Peyer's patch (tissue), 4 donors: ENCODE measurements at places on chromosomes 4 and X. TPM values are rescaled to one million over a fixed set of nuclear protein-coding genes. Genes with fewer than 3 reads are reported as not detected.

- H3K4me3 ChIP-seq, result no peak overlapping the region
- peaks cover 10% of the 10 kb centered on the region for H3K4me1 ChIP-seq
- no peaks in the 10 kb centered on the region for H3K27me3 ChIP-seq
- H3K36me3 ChIP-seq, result no peaks in the 10 kb centered on the region
Observed at GRCh38 chr4:1510931-1511330, 104.7 kb upstream of the NKX1-1 start.

The NRK gene
- total RNA-seq, result 0.53 TPM

The PLRG1 gene
- 68.5 TPM for total RNA-seq

GRCh38 chrX:136205882-136206380 lies 45.3 kb downstream of the MAP7D3 start:
- peak overlapping the region; percentile 43 for H3K27ac ChIP-seq
- no peaks in the 10 kb centered on the region for H3K27me3 ChIP-seq
- no peak overlapping the region for H3K4me3 ChIP-seq
- peaks cover 4% of the 10 kb centered on the region for H3K36me3 ChIP-seq
- no peaks in the 10 kb centered on the region for H3K4me1 ChIP-seq

DNA sequence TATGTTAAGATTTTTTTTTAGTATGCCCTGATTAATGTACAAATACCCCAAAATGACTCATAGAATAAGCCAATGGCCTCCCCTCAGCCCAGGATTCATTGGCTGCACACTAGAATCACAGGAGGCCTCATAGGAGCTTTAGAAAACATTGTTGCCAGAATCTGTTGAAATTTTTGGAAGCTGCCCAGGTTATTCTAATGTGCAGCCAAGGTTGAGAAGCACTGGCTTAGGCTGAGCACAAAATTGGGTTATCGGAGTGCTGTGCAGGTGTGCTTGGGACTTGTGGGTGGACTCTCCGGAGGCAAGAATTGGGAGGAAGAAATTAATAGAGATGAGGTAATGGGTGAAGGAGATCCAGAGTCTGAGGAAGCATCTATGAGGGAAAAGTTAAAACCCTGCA lies 41.3 kb upstream of the VCX start:
- H3K36me3 ChIP-seq, result no peaks in the 10 kb centered on the region
- no peak overlapping the region for H3K4me3 ChIP-seq
- no peaks in the 10 kb centered on the region for H3K27me3 ChIP-seq
- H3K4me1 ChIP-seq, result no peaks in the 10 kb centered on the region

- no peaks in the 10 kb centered on the region for H3K4me1 ChIP-seq
- H3K27me3 ChIP-seq, result no peaks in the 10 kb centered on the region
- H3K36me3 ChIP-seq, result peaks cover 9% of the 10 kb centered on the region
- DNase-seq, result no peak
Observed at GRCh38 chr4:145829629-145830395, 108.8 kb downstream of the ZNF827 start.

- no peaks in the 10 kb centered on the region for H3K27me3 ChIP-seq
- H3K36me3 ChIP-seq, result no peaks in the 10 kb centered on the region
- peak overlapping the region; percentile 62 for H3K27ac ChIP-seq
- H3K4me1 ChIP-seq, result peaks cover 8% of the 10 kb centered on the region
- H3K4me3 ChIP-seq, result no peak overlapping the region
Observed at GRCh38 chr4:38154252-38154651, 194.1 kb downstream of the PTTG2 start.

The UGT2B17 gene
- 403 TPM for total RNA-seq

The TNIP3 gene
- total RNA-seq, result not detected

The PLXNA3 gene
- total RNA-seq, result 51.0 TPM

DNA sequence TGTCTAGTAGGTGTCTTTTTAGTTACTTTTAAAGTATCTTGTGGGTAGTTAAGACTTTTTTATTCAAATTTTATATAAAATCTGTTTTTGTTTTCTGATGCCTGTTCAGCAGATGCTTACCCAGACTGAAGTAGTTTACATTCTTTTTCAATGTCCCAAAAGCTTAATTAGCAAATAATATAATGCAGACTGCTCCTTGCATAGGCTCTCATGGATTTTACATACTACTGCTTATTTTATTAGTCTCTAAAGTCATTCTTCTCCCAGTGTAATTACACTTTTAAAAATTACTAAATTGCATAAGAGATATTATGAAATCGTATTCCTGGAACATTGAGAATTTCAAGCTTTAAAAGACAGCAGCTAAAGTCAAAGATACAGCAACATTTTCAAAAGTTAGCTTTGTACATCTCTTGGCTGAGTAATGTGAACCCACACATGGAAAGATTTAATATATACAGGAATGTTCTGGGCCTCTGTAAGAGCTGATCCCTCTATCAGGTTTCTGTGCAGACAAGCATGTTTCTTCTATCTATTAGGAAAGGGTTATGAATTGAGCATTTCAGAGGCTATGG lies 148.4 kb upstream of the SPRY1 start:
- H3K4me3 ChIP-seq, result no peak overlapping the region
- H3K27ac ChIP-seq, result no peak overlapping the region
- H3K27me3 ChIP-seq, result no peaks in the 10 kb centered on the region
- DNase-seq, result no peak
- H3K36me3 ChIP-seq, result no peaks in the 10 kb centered on the region
- H3K4me1 ChIP-seq, result peaks cover 5% of the 10 kb centered on the region

GRCh38 chr4:73815145-73815544 lies 21.3 kb upstream of the CXCL6 start:
- DNase-seq, result no peak
- H3K27ac ChIP-seq, result no peak overlapping the region
- no peak overlapping the region for H3K4me3 ChIP-seq

- H3K4me1 ChIP-seq, result no peaks in the 10 kb centered on the region
- no peak overlapping the region for H3K27ac ChIP-seq
- H3K36me3 ChIP-seq, result no peaks in the 10 kb centered on the region
- no peak overlapping the region for H3K4me3 ChIP-seq
- DNase-seq, result no peak
Observed at GRCh38 chrX:46595084-46595483, 21.5 kb downstream of the CHST7 start.

GRCh38 chrX:134743091-134743490 lies 84.8 kb upstream of the PLAC1 start:
- no peak for DNase-seq
- H3K27ac ChIP-seq, result no peak overlapping the region
- H3K36me3 ChIP-seq, result no peaks in the 10 kb centered on the region
- H3K4me1 ChIP-seq, result no peaks in the 10 kb centered on the region
- H3K27me3 ChIP-seq, result no peaks in the 10 kb centered on the region
- H3K4me3 ChIP-seq, result no peak overlapping the region

- H3K27ac ChIP-seq, result no peak overlapping the region
- H3K4me1 ChIP-seq, result no peaks in the 10 kb centered on the region
- H3K27me3 ChIP-seq, result no peaks in the 10 kb centered on the region
- no peak overlapping the region for H3K4me3 ChIP-seq
- H3K36me3 ChIP-seq, result no peaks in the 10 kb centered on the region
Observed at GRCh38 chrX:142312591-142312990, 107.5 kb upstream of the MAGEC2 start.

DNA sequence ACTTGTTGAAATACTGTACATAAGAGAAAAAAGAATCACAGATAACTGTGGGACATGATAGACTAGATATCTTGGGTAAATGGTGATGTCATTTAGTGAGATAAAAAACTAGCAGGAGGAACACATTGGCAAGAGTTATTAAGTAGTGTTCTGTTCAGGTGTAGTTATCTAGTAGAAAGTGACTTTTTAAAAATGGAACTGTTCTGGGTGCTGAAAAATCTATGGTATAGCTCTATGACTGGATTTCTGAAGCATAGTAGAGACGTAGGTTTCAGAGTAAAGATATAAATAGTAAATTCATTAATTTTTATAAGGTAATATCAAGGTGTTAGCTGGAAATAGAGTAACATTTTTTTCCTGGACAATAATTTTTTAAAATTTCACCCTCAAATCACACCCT lies 225.1 kb upstream of the UGT8 start:
- no peaks in the 10 kb centered on the region for H3K36me3 ChIP-seq
- no peaks in the 10 kb centered on the region for H3K4me1 ChIP-seq
- no peak overlapping the region for H3K27ac ChIP-seq
- no peak overlapping the region for H3K4me3 ChIP-seq
- DNase-seq, result no peak
- no peaks in the 10 kb centered on the region for H3K27me3 ChIP-seq

- H3K27me3 ChIP-seq, result no peaks in the 10 kb centered on the region
- DNase-seq, result no peak
- no peak overlapping the region for H3K4me3 ChIP-seq
- no peaks in the 10 kb centered on the region for H3K4me1 ChIP-seq
- H3K36me3 ChIP-seq, result no peaks in the 10 kb centered on the region
Observed at GRCh38 chr4:80412322-80412721, 76.8 kb downstream of the CFAP299 start.

DNA sequence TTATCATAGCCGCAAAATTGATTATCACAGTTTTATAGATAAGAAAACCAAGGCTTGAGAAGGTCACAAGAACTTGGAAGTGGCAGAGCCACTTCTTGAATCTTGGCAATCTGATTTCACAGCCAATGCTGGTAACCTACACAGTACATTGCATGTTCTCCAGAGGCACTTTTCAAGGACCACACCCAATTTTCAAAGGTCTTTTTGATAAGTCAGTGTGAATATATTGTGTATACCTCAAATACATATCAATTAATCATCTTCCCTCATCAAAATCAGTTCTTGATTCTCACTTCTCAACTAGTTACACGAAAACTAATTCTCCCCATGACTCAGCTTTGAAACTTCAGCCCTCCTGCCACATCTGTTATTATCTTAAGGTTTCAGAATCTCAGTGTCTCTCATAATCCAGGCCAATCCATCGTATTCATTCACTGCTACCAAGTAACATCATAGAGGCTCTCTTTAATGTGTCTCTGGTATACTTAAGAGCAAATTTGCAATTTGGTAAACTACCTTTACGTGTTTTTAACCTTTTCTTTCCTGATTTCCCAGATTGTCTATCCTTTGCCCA lies 16.8 kb downstream of the CAMK2D start:
- H3K27ac ChIP-seq, result peak overlapping the region; percentile 17
- H3K4me1 ChIP-seq, result no peaks in the 10 kb centered on the region
- H3K4me3 ChIP-seq, result no peak overlapping the region

- no peak for DNase-seq
- H3K4me1 ChIP-seq, result no peaks in the 10 kb centered on the region
- H3K27me3 ChIP-seq, result no peaks in the 10 kb centered on the region
- H3K36me3 ChIP-seq, result no peaks in the 10 kb centered on the region
- no peak overlapping the region for H3K27ac ChIP-seq
- no peak overlapping the region for H3K4me3 ChIP-seq
Observed at GRCh38 chrX:108946531-108946930, 210.2 kb upstream of the IRS4 start.

DNA sequence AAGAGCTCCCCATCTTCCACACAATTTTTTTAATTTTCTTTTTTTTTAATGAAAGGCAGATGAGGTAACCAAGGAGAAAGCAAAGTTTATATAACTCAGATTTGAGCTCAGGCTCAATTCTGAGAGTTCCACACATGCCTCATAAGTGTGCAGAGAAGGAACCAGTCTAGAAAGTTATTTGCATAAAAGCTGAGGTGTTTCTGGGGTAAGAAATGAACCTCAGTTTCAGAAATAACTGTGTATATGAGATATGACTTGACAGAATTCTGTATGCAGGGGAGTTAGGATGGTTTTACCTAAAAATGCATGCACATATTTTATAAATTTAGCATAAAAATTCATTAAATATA lies 51.3 kb downstream of the DTHD1 start:
- no peak overlapping the region for H3K4me3 ChIP-seq
- H3K27ac ChIP-seq, result no peak overlapping the region
- DNase-seq, result no peak
- no peaks in the 10 kb centered on the region for H3K4me1 ChIP-seq
- H3K36me3 ChIP-seq, result no peaks in the 10 kb centered on the region

The SOX3 gene
- total RNA-seq, result not detected

The IL1RAPL2 gene
- total RNA-seq, result not detected

The PDLIM3 gene
- 73.0 TPM for total RNA-seq

DNA sequence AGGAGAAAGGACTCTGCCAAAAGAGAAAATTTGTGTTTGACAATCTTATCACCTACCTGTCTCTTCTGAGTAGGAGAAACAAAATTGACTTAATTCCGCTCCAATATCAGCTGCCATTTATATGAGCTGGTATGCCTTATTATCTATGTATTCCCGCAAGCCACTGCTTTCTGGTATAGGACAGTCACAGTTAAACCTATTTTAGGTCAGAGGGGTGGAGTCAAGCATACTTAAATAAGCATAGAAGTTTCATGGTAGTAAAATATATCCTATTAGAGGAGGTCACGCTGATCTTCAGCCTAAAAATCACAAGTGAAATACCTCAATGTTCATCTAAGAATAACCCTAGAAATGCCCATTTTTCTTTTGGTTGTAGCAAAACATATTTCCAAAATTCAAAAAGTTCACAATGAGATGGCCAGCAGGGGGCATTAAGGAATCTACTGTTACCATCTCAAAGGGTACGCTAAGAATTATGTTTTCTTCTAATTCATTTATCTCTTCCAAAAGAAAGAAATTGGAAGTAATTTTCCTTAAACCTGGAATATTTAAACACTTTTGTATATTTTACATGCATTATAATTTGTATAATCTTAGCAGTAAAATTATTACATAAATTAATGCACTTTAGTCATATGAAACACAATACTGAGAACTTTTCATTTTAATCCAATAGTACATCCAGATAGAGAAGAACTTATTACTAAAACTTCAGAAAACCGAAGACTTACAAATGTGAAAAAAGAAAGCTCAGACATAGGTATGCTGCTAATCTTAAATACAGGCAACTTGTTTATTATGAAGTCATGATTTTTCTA lies 10.5 kb downstream of the PPAT start:
- no peaks in the 10 kb centered on the region for H3K36me3 ChIP-seq
- H3K27me3 ChIP-seq, result no peaks in the 10 kb centered on the region
- DNase-seq, result no peak
- no peaks in the 10 kb centered on the region for H3K4me1 ChIP-seq
- H3K4me3 ChIP-seq, result no peak overlapping the region

The SSX4B gene
- not detected for total RNA-seq

GRCh38 chr4:15996773-15997172 lies 33.8 kb upstream of the FGFBP2 start:
- no peak for DNase-seq
- H3K27me3 ChIP-seq, result no peaks in the 10 kb centered on the region
- H3K27ac ChIP-seq, result no peak overlapping the region
- H3K36me3 ChIP-seq, result peaks cover 40% of the 10 kb centered on the region

The DMP1 gene
- not detected for total RNA-seq

The SRPX gene
- total RNA-seq, result 14.2 TPM

- no peak overlapping the region for H3K4me3 ChIP-seq
- no peaks in the 10 kb centered on the region for H3K4me1 ChIP-seq
- no peak overlapping the region for H3K27ac ChIP-seq
Observed at GRCh38 chr4:1590244-1590643, 93.9 kb downstream of the FAM53A start.
